ENCODE measurements at places on chromosomes 1 and 21.

DNA sequence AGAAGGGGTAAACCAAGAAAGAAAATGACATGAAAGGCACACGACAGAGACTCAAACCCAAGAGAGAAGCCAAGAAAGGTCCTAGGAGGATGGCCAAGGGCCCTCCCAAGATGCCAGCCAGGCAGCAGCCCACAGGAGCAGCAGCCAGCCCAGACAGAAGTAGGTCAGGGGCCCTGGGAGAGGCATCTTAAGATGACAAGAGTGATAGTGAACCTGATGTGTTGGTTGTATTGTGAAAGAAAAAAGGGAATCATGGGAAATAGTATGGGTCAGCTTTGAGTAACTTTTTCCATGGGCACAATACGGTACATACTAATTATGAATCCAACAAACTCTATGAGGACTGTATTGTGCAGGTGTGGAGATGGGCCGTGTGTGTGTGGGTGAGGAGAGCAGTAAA, 3.3 kb downstream of the CCSAP start:
- no peak for DNase-seq

DNA sequence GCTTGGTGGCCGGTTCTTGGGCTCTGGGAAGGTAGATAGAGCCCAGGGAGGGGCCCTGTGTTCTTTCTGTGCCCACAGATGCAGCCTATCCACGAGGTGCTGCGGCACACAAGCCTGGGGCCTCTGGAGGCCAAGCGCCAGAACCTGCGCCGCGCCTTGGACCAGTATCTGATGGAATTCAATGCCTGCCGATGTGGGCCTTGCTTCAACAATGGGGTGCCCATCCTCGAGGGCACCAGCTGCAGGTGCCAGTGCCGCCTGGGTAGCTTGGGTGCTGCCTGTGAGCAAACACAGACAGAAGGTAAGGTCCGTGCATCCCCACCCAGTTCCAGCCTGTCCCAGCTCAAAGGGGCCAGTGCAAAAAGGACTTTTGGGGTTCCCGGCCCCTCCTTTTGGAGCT, 53.5 kb downstream of the C8B start:
- DNase-seq: no peak

GRCh38 chr1:228182296-228183030, 16.9 kb downstream of the IBA57 start:
- DNase-seq: no peak

DNA sequence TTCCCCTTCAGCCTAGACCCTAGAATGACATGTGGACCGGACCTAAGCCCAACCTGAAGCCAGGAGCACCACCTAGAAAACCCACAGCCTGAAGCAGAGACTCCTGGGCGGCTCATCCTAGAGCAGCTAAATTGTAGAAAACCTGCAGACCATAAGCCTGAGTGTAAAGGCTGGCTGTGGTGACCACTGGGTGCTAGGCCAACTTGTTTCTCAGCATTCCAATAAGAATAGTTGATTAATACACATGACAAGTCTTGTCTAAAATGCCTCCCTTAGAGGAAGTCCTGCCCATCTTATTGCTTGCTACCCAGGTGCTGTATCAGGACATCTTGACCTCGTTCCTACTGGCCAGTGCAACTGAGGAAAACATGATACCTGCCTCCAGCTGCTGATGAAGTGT, 23.3 kb upstream of the CASQ2 start:
- DNase-seq: no peak

- no peak for DNase-seq
Observed at GRCh38 chr21:31370893-31371544, 27.0 kb upstream of the TIAM1 start.

DNA sequence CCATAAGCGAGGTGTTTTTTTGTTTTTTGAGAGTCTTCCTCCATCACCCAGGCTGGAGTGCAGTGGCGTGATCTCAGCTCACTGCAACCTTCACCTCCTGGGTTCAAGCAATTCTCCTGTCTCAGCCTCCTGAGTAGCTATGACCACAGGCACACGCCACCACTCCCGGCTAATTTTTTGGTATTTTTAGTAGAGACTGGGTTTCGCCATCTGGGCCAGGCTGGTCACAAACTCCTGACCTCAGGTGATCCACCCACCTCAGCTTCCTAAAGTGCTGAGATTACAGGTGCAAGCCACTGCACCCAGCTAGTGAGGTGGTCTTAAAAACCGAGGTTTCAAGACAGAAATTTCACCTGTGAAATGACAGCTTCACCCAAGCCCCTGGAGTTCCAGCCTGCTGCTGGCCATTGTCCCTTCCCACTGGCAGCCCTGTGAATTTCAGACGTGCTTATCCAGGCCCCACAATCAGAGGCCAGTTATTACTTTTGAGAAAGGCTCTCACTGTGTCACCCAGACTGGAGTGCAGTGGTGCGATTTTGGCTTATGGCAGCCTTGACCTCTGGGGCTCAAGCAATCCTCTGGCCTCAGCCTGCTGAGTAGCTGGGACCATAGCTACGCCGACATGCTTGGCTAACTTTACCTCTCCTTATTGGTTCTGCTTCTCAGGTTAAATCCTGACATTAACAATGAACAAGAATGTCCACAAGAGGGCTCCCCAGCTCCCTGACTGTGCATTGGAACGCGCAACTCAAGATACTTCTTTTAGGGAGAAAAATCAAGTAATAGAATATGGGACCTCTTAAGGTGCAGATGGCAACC, 19.4 kb downstream of the ENO1 start:
- no peak for DNase-seq

GRCh38 chr21:33231526-33231925, 1.8 kb downstream of the IFNAR2 start:
- no peak for DNase-seq

DNA sequence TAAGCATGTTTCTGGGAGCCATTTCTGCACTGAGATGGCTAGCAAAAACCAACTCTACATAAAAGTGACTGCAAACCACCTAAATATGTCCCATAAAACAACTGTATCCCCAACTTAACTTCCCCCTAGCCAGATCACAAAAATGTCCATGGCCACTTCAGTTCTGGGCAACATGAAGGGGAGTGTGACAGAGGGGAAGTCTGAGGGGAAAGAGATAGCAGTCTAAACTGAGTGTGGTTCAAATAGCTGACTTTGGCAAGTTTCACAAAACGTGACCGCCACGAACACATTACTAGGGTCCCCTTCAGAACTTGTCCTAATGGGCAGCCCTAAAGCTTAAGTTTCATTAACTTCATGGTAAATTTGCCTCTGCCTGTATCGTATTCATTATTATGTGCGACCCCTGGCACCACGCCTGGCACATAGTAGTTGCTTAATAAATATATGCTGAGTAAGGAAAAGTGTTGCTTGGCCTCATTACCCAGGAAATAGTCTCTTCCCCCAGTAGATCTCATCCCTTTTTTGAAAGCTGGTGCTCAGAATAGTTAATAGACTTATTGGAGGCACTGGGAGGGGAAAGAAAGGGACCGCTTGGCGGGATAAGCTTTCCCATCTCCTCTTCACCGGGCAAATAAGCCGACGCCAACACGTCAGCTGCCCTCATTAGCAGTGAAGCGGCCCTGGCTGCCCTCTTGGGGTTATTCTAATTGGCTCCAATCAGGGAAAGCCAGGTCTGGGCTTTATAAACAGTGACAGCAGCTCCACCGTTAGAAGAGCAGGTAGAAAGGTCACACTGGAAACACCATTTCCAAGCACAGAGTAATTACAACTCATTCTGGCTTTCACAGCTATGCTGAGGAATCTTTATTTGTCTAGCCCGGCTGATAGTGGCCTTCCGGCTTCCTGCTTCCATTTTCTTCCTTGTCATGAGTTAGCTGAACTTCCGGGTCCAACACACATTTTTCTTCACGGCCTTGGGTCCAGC, 122.1 kb downstream of the LRIG2 start:
- DNase-seq: no peak

DNA sequence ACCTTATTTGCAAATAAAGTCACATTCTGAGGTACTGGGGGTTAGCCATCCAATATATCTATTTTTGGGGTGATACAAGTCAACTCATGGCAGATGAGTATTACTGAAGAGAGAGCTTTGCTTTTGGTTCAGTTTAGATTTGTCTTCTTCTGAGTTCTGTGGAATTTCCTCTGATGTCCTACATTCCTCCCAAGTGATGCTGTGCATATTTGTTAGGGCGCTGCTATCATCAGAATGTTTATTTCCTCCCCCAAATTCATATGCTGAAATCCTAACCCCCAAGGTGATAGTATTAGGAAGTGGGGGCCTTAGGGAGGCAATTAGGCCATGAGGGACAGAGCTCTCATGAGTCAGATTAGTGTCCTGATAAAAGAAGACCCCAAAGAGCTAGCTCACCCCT, 96.2 kb upstream of the WLS start:
- DNase-seq: no peak

GRCh38 chr1:150018165-150018564, 7.6 kb upstream of the OTUD7B start:
- no peak for DNase-seq

DNA sequence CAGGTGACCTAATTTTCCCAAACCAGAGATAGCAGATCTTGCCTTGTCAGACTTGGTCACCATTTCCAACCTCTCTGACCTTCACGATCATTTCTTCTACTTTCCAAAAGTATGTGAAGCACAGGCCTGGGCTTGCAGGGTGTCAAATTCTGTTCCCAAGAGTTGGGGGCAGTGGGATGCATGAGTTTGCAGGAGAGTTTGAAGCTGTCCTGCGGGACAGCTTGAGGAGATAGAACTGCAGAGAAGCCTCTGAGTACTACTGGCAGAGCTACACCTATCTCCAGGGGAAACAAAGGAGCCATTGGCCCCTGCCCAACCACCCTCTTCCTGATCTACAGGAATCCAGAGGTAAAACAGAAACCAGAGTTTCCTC, 11.3 kb downstream of the TXNIP start:
- no peak for DNase-seq

DNA sequence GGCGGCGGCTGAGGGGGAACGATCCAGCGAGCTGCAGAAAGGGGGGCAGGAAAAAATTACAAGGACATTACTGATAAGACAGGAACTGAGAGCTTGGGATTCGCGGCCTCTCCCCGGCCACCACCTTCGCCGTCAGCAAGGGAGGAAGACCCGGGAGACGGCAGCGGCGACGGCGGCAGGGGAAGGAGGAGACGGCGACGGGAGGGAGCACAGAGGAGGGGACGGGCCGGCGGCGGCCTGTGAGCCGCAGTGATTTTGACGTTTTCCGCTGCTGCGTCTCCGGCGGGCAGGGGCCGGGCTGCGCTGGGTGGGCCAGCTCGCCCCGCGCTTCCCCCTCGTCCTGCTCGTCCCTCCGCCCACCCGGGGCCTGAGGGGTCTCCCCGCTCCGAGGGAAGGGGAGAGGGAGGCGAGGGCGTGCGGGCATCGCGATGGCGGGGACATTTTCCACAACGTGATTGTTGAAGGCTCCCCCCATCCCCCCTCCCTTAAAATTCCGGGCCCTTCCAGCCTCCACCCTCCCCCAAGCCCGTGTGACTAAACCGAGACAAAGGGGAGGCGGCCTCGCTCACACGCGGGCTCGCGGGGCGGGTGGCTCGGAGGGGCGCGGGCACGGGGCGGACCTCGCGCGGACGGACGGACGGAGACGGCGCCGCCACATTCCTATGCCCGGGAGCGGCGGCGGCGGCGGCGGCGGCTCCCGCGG, 407 bp downstream of the CAMSAP2 start:
- DNase-seq: no peak

GRCh38 chr1:62209931-62210595, 15.4 kb downstream of the L1TD1 start:
- DNase-seq: no peak

DNA sequence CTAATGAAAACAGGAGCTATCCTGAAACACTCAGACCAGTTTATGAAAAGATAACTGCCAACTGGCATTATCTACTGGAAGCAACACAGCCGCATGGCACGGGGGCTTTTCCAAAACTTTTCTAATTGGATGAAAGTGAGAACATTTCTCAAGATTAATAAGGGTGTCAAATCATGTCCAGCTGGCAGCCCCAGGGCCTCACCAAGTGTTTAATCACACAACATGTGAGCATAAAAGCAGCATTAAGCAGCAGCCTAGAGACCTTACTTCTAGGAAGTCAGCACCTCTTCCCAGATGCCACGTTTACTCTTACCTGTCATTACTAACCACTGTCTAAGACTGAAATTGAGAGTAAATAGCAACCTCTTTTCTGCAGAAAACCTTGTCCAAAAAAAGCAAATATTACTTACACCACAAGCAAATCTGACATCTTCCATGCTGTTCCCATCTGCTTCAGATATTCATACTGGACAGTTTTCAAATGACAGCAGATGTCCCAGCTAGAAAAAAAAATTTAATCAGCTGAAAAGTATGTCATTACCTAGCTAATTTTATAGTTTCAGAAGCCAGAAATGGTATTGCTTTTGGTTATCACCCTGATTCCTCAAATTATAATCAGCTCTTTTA, 341.5 kb upstream of the ZP4 start:
- no peak for DNase-seq

DNA sequence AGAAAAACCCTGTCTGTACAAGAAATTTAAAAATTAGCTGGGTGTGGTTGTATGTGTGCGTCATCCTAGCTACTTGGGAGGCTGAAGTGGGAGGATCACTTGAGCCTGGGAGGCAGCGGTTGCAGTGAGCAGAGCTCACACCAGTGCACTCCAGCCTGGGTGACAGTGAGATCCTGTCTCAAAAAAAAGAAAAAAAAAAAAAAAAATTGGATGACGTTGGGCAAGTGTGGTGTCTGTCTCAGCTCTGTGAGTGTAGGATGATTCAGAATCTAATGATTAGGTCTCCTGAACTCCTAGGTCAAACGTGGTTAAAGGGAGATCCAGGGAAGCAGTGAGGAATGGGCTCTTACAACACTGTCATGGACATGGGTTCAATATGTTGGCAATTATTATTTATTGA, 435.9 kb downstream of the KIF26B start:
- no peak for DNase-seq

DNA sequence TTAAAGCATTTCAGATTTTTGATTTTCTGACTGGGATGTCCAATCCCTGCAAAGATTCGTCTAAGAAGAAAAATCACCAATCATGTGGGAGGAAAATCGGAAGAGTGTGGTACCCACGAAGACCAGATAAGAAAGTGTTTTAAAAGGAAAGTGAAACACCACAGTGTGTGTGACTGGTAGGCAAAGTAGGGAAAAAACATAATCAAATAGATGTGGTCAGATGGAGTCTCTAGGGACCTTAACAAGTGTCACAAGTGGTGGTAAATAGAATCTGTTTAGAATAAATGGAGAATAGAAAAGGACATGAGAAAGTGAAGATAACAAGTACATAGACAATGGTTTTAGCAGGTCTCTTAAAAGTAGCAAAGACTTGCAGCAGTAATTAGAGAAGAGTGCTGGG, 154.6 kb downstream of the SLC30A10 start:
- no peak for DNase-seq

GRCh38 chr1:2438038-2438437, 25.7 kb upstream of the PEX10 start:
- DNase-seq: no peak
